ENCODE measurements at places on chromosomes 7 and 10. TPM values are rescaled to one million over a fixed set of nuclear protein-coding genes. Genes with fewer than 3 reads are reported as not detected.

The ARMC3 gene
- total RNA-seq, result 5.2 TPM

The MACROH2A2 gene
- 29.4 TPM for total RNA-seq

The CDNF gene
- total RNA-seq, result not detected

The THAP5 gene
- 15.2 TPM for total RNA-seq

The VSTM2A gene
- total RNA-seq, result not detected

The NUDT5 gene
- 157 TPM for total RNA-seq

The AKR1C1 gene
- total RNA-seq, result 7,564 TPM

The HBP1 gene
- 47.3 TPM for total RNA-seq

The SLC16A9 gene
- total RNA-seq, result 4.9 TPM

The HECTD2 gene
- total RNA-seq, result 0.71 TPM

The C10orf67 gene
- total RNA-seq, result 0.14 TPM

The NPC1L1 gene
- total RNA-seq, result not detected

The ZMIZ2 gene
- 4.6 TPM for total RNA-seq

The ADIRF gene
- not detected for total RNA-seq

The TMEM236 gene
- total RNA-seq, result 0.14 TPM

The C10orf53 gene
- total RNA-seq, result not detected

The CHCHD1 gene
- total RNA-seq, result 54.0 TPM

The LRRD1 gene
- total RNA-seq, result not detected

The MUC3A gene
- 0.20 TPM for total RNA-seq

The PALD1 gene
- total RNA-seq, result 1.6 TPM

The HTR5A gene
- total RNA-seq, result not detected

The NEUROG3 gene
- total RNA-seq, result not detected

The BTBD16 gene
- total RNA-seq, result 0.88 TPM

The ZNF853 gene
- total RNA-seq, result not detected

The EBLN1 gene
- total RNA-seq, result not detected

The CLRN3 gene
- not detected for total RNA-seq

The TMEM140 gene
- total RNA-seq, result 0.81 TPM

The DHX32 gene
- total RNA-seq, result 45.3 TPM

The SGCE gene
- 53.1 TPM for total RNA-seq

The SYT15 gene
- total RNA-seq, result not detected

Measured in Caki2 (cell line).